ENCODE measurements at places on chromosomes 12 and 14.

DNA sequence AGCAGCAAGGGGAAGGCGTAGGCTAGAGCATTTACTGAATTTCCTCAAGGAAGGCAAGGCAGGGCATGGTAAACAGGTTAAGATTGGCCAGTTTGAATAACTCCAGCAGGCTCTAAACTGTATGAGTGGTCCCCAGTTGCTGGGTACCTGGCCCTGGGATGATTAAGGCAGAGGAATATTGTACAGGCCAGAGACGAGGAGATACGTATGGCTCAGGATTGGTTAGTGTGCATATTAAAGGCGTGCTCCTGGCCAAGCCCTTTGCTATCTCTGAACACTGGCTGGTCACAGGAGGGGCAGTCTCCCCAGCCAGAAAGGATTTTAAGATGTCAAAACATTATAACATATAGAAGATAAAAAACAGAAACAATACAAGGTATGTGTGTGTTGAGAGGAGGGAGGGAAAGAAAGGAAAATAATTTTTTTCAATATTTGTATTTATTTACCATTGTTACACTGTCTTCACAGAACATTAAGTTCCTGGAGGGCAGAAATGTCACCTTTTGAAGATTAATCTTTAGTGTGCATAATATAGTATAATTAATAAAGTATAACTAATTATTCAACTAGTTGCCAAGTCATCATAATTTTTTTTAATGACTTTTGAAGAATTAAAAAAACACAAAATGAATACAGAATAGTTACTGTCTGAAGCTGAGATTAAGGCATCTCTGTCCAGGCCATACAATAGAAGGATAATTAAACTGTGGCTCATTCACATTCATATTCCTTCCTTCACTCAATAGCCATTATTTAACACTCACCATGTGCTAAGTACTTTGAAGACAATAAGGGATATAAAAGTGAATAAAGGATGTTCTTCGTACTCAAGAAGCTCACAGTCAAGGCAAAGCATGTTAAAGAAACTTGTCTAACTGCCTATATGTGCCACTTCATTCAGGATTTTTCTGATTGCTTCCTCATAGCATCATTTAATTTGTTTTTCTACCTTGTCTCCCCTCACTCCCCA, 41.9 kb downstream of the DCP1B start:
- no peak overlapping the region for H3K27ac ChIP-seq
- H3K4me1 ChIP-seq, result no peaks in the 10 kb centered on the region
- no peaks in the 10 kb centered on the region for H3K27me3 ChIP-seq
- no peak for DNase-seq
- H3K4me3 ChIP-seq, result no peak overlapping the region

DNA sequence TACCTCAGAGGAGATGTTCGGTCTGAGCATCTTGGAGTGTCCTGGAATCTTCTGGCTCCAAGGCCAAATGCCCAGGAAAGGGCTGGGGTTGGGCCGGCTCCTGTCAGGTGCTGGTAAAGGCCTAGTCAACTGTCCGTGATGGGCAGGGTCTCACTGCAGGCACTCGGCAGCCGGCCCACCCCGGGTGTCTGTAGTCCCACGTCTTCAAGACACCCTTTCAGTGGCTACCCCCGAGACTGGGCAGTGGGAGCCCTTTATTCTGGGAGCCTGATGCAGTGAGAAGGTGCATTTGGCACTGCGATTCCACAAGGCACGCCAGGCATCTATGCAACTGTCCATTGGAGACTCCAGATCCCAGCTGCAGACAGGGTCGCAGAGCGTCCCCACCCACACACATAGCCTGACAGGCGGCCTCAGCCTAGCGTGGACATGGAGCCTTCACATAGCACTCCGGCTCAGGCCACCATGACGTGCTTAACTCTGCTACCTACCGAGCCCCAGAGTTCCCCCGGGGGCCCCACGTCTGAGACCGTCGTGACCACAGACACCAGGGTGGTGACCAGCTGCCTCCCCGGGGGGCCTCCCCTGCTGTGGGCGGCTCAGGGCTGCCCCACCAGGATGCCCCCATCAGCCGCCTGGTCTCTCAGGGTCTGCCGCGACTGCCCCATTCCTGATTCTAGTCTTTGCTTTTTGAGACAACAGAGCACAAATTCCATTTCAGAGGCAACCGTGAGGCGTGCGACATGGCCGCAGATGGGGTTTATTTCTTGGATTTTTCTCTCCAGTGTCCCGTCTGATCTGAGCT, 331.8 kb upstream of the SFSWAP start:
- H3K27ac ChIP-seq, result no peak overlapping the region
- H3K4me3 ChIP-seq, result no peak overlapping the region
- DNase-seq, result no peak
- H3K27me3 ChIP-seq, result no peaks in the 10 kb centered on the region
- H3K4me1 ChIP-seq, result no peaks in the 10 kb centered on the region

GRCh38 chr12:130436741-130437501, 99.2 kb downstream of the PIWIL1 start:
- no peak overlapping the region for H3K27ac ChIP-seq
- no peaks in the 10 kb centered on the region for H3K36me3 ChIP-seq
- no peaks in the 10 kb centered on the region for H3K27me3 ChIP-seq
- H3K4me3 ChIP-seq, result no peak overlapping the region
- H3K4me1 ChIP-seq, result no peaks in the 10 kb centered on the region

- no peaks in the 10 kb centered on the region for H3K27me3 ChIP-seq
- peaks cover 32% of the 10 kb centered on the region for H3K36me3 ChIP-seq
- DNase-seq, result no peak
These were observed 11.7 kb upstream of the ANKLE2 start for GRCh38 chr12:132773077-132773955.

DNA sequence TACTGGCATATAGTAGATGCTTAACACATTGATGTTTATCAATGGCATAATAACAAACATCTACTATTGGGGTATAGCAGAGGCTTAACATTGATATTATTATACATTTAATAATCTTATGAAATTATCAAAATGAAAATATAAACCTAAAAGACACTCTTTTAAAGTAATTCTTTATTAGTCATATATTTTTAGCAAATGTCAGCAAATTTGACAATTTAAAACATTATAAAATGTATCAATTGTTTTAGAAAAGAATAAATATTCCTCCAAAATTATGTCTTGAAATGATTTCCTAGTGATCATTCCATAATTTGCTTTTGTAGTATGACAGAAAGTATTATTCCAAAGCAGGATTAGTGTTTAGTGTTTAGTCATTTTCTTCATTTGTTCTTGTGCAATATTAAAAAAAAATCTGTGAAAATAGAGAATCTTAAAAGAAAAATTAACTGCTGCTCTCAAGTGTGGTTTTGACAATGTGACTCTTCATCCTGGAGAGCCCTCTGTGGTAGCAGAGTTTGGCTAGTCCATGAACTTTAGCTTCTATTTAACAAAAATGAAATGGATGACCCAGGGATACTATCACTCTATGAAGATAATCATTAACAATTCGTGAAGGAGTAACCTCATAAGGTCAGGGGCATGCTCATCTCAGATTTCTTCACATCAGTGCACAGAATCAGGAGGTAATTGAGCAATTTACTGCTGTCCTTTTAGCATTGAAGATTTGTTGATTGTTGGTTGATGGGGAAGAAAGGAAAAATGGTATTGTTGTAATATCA, 1018.5 kb downstream of the LRFN5 start:
- no peaks in the 10 kb centered on the region for H3K36me3 ChIP-seq
- H3K27ac ChIP-seq, result no peak overlapping the region
- no peak for DNase-seq
- no peak overlapping the region for H3K4me3 ChIP-seq

DNA sequence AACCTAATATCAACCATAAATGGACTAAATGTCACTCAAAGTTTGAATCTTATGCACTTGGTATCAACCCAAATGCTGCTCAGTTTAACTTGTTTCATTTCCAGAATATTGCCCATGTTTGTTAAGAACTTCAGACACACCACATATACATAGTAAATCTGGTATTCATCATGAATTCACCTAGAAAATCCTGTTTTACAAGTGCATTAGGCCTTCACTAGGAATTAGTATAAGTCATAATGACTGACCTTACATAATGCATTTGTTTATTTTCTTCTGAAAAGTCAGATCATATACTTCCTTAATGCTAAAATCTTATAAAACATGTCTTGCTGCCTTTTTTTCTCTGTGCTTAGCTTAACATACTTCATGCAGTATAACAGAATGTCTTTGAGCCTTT, 66.1 kb downstream of the ABCD2 start:
- no peaks in the 10 kb centered on the region for H3K27me3 ChIP-seq
- H3K4me3 ChIP-seq, result no peak overlapping the region
- no peaks in the 10 kb centered on the region for H3K36me3 ChIP-seq
- DNase-seq, result no peak
- no peaks in the 10 kb centered on the region for H3K4me1 ChIP-seq

GRCh38 chr14:30462358-30462757, 96.6 kb upstream of the G2E3 start:
- no peak overlapping the region for H3K27ac ChIP-seq
- no peak for DNase-seq
- no peak overlapping the region for H3K4me3 ChIP-seq
- H3K27me3 ChIP-seq, result no peaks in the 10 kb centered on the region
- H3K36me3 ChIP-seq, result no peaks in the 10 kb centered on the region
- H3K4me1 ChIP-seq, result no peaks in the 10 kb centered on the region

DNA sequence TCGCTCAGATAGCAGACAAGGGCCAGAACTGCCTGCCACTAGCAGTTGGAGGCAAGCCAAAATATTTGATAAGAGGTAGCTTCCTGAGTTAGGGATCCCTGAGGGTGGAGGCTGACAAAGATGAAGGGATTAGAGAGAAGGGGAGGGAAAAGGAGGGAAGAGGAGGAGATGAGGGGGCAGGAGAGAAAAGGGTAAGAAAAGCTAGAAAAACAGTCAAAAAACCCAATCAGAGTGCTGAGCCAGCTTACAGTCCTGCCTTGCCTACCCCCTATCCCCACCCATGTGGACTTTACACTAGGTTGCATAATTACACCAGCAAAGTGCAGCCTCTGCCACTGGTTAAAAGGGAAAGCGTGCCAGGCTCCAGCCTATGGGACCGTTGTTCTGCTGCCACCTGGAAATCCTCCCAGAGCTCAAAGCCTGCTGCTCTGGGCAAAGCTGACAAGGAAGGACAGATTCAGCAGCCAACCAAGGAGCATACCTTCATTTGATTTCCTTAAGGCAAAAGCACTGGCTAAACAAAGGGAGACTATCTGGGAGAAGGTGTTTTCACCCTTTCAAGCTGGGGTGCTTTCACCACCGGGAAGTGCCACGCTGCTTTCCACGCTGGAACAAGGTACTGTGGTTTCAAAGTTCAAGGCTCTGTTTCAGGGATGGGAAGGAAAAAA, 3.8 kb upstream of the NUMB start:
- no peak overlapping the region for H3K27ac ChIP-seq
- H3K4me1 ChIP-seq, result no peaks in the 10 kb centered on the region
- DNase-seq, result no peak
- no peaks in the 10 kb centered on the region for H3K36me3 ChIP-seq

- peak within 1 kb of the TSS; percentile 67 for H3K4me3 ChIP-seq
- H3K4me1 ChIP-seq, result peaks cover 2% of the 10 kb centered on the region
- H3K36me3 ChIP-seq, result no peaks in the 10 kb centered on the region
- DNase-seq, result no peak
- H3K27me3 ChIP-seq, result no peaks in the 10 kb centered on the region
These were observed at the start of gene KDM2B for GRCh38 chr12:121580959-121581685. Gene KDM2B (minus strand): TSS chr12:121581023. CDS start chr12:121580911, 112 bp downstream.

GRCh38 chr14:69004731-69005431, 25.8 kb upstream of the ACTN1 start:
- no peak overlapping the region for H3K27ac ChIP-seq
- peaks cover 3% of the 10 kb centered on the region for H3K4me1 ChIP-seq
- H3K4me3 ChIP-seq, result no peak overlapping the region

DNA sequence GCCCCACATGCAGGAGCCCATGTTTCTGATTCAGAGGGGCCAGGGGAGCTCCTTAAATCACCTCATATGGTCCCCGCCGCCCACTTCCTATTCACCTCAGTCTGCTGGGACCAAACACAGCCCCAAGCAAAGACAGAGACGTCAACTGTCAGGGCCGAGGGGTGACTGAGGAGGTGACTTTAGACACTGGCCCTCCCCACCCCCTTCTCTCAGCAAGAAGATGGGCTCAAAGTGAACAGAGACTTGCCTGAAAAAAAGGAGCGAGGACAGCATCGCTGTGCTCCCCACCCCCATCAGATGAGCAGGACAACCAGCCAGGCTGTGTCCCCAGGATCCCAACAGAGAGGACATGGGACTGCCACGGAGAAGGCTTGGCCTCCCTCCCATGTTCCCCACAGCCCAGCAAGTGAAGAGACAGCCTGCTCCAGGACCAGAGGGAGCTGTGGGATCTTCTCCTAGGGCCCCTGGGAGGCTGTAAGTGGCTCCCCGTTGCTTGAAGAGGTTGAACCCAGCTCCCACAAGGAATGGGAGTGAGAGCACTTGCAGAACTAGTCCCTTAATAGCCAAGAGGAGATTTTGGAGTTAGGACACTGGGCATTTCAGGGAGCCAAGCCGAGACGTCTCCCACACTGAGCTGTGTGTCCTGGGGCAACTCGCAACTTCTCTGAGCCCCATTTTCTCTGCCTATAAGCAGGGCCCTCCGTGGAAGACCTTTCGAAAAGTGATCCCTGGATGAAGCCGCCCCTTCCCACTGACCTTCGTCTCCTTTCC, 1.3 kb upstream of the KRT79 start:
- no peaks in the 10 kb centered on the region for H3K4me1 ChIP-seq
- H3K27ac ChIP-seq, result no peak overlapping the region

DNA sequence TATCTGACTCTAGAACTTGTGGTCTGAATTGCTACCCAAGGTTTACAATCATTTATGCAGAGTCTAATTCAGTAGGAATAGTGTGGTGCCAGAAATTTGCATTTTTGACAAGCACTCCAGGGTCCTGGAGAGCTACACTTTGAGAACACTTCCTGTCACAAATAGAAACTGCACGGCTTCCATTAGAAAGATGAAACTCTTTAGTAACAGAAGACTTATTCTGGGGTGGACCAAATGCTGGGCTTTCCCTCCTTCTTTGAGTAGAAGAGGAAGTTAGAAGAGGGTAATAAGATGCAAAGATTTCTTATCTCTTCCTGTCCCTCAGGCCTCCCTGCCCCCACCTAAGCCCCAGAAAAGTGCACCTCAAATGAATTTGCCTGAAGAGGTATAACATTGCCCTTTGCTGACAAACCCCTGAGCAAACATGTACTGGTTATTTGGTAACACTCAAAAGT, 28.4 kb downstream of the DGLUCY start:
- H3K4me1 ChIP-seq, result no peaks in the 10 kb centered on the region
- no peak for DNase-seq
- no peaks in the 10 kb centered on the region for H3K27me3 ChIP-seq

- no peak for DNase-seq
- no peaks in the 10 kb centered on the region for H3K27me3 ChIP-seq
- H3K36me3 ChIP-seq, result no peaks in the 10 kb centered on the region
- no peak overlapping the region for H3K27ac ChIP-seq
- H3K4me3 ChIP-seq, result no peak overlapping the region
- no peaks in the 10 kb centered on the region for H3K4me1 ChIP-seq
These were observed 16.2 kb downstream of the KIF21A start for GRCh38 chr12:39426636-39427240.

Measured in iPS DF 6.9 (cell line).